ENCODE measurements at places on chromosomes 5 and 9.

GRCh38 chr9:22522206-22522740 is 75.6 kb downstream of the DMRTA1 start:
- DNase-seq = no peak

GRCh38 chr5:73263001-73263710 is 90.2 kb downstream of the TMEM174 start:
- no peak for DNase-seq

GRCh38 chr5:67971971-67972821 is 243.4 kb upstream of the PIK3R1 start:
- no peak for DNase-seq

DNA sequence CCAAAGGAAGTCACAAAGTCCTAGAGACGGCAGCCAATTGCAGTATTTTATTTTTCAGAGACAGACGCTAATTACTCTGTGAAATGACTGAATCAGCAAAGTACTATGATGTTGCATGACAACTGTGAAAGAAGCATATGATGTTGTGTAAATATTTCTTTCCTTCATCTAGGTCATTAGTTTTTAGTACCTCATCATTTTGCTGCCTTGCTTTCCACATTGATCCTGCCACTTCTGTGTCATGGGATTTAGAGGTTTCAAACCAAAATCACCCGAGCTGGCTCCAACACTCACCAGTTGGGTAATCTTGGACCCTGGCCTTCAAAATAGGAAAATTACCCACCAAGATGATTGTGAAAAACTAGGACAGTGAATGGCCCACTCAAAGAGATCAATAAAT is 585.2 kb downstream of the ACTL7B start:
- DNase-seq = no peak

DNA sequence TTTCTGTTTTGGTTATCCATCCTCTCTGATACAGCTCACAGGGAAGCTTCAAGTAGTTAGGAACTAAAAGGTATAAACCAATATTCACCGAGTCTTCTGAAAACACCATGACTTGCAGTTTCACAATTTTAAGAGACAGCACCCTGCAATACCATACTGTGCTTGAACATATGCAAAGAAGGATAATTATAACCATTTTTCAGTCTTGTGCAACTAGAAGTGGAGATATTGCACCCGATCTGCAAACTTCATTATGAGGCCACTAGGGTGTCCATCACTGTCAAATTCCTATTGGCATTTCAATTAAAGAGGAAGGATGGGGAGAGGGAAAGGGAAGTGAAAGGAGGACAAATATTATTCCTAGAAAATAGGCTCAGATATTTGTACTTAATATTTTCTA is 32.4 kb upstream of the CEP120 start:
- DNase-seq = no peak

DNA sequence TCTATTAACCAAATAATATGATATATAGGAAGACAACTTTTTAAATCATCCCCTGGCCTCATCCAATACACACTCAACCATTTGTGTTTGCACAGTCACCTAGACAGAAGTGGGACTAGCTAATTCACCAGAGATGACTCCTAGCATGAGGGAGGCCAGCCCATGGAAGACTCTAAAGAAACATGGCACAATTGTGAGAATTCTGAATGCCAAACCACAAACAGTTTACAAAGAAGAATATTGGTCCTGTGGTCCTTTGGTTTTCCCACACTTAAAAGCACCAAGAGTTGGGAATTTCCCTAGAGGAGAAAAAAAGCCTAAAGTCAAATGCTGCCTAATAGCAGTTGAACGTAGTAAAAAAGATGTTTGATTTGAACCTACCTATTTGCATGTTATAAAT is 609.9 kb downstream of the ACTL7B start:
- DNase-seq = no peak

- no peak for DNase-seq
These were observed 308.5 kb downstream of the ADGRV1 start for GRCh38 chr5:90866915-90867731.

GRCh38 chr5:38241655-38242054 is 16.7 kb upstream of the EGFLAM start:
- no peak for DNase-seq

DNA sequence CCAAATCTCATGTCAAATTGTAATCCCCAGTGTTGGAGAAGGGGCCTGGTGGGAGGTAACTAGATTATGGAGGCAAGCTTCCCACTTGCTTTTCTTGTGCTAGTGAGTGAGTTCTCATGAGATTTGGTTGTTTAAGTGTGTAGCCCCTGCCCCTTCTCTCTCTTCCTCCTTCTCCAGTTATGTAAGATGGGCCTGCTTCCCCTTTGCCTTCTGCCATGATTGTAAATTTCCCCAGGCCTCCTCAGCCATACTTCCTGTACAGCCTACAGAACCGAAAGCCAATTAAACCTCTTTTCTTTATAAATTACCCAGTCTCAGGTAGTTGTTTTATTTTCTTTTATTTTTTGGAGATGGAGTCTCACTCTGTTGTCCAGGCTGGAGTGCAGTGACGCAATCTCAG is 18.2 kb upstream of the TXNDC8 start:
- DNase-seq = no peak

DNA sequence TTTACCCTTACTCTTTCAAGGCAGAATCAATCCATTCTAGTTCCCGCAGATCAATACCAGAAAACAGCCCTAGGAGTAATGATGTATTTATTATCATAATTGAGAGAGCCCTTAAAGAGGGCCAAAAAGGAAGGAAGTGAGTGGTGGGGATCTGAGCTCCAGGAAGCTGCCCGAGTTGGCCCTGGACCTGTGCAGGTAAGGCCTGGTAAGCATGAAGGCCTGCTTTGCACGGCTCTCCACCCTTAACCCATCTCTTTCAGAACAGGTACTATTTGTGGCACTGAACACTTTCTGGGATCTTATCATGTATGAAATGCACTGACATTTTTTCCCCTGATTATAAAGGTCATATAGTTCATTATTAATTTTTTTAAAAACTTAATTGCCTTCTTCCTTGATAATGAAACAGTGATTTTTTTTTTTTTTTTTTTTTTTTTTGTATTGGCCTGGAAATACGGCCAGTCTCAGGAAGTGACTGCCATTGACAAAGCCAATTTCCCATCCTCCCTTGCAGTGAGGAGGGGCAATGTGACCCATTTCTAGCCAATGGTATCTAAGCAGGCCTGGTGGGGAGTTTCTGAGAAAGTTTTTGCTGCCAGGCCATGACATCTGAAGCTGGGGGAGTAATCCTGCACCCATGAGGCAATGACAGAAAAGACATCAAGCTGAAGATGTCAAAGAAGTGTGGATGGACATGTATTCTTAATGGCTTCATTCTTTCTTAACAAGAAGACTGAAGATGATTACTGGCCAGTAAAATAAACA is 6.3 kb upstream of the MVB12B start:
- DNase-seq = peak; percentile 7

- DNase-seq = no peak
These were observed 605 bp upstream of the DBN1 start for GRCh38 chr5:177474002-177474476.

DNA sequence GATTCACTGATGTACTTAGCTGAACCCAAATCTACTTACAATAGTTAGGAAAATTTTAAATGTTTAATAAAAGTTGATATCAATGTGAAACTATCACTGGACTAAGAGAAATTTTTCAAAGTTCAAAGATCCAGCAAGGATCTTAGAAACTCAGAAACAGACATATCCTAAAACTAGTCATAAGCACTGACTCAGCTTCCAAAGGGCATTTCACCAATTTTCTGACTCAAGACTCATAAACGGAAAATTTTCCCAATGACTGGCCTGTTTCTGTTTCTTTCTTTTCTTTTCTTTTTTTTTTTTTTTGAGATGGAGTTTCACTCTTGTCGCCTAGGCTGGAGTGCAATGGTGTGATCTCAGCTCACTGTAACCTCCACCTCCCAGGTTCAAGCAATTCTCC is 66.6 kb downstream of the CDC14B start:
- DNase-seq = no peak

DNA sequence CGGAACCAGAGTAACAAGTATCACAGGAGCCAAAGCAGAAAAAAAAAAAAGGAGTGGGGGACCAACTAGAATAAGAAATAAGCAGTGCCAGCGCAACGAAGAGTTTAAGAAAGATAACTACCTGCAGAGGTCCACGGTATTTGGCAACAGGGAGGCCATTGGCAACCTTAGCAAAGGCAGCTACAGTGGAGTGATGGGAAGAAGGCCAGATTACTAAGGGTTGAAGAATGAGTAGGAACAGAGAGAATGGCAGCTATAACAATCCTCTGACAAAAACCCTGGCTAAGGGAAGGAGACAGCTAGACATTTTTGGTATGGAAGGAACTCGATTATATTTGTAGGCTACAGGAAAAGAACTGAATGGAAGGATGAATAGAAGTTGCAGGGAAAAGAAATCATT is 93.4 kb upstream of the DMAC1 start:
- no peak for DNase-seq

GRCh38 chr9:14797435-14797834 is 74.9 kb upstream of the CER1 start:
- no peak for DNase-seq

GRCh38 chr9:33903157-33903780 is 86.3 kb downstream of the UBE2R2 start:
- DNase-seq = no peak

GRCh38 chr5:176844706-176845391 is 34.5 kb downstream of the UNC5A start:
- no peak for DNase-seq

GRCh38 chr9:108800632-108801099 is 55.1 kb downstream of the ACTL7B start:
- no peak for DNase-seq

DNA sequence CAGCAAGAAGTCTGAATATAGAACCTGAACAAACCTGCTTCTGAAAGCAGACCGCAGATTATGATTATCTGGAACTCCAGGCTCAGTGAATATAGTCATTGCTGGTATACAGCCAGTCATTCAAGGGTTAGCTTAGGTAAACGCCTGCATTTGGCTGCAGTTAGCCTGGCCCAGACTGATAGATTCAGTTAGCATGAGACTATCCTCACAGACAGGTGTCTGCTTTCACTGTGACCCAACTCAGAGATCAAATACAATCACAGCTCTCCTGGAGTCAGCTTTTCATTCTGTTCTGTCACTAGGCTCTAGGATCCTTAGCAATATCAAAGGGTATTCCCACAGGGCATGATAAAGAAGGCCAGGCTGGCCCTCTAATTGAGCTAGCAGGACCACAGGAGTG is 138.6 kb upstream of the PLCXD3 start:
- no peak for DNase-seq

DNA sequence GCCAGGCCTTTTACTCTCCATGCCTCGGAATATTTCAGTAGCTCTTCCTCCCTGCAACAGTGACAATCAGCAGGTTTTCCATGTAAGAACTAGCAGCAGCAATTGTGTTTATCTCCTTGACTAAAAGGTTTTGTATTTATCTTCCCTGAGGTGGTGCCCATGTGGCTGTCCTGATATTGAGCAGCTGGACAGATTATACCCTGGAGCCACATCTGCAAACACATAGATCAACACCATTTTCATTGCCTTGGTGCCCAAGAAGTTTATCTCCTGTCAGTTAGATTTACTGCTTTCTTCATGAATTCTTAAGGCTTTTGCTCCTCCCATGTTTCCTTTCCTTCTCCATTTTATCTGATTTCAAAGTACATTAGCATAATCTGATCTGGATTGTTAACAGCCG is 378.4 kb downstream of the SPATA31D1 start:
- no peak for DNase-seq

DNA sequence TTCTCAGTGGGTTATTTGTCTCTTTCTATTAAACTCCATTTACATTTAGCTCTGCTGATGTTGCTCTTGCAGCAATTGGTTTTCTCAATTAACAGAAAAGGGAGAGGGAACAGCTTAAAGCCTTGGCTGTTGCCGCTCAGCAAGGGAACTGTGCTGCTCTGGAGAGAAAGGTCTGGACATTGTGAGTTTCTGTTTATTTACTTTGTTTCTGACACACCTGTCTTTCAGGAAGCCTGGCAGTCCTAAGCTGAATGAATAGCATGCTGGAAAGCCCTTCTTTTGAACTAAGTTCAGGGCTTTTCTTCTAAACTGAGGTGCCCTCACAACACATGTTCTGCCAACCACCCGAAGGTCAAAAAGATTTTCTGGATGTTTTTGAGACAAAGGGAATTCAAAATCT is 491.9 kb downstream of the PDE4D start:
- DNase-seq = no peak

GRCh38 chr5:108703313-108703712 is 44.4 kb upstream of the FER start:
- no peak for DNase-seq

DNA sequence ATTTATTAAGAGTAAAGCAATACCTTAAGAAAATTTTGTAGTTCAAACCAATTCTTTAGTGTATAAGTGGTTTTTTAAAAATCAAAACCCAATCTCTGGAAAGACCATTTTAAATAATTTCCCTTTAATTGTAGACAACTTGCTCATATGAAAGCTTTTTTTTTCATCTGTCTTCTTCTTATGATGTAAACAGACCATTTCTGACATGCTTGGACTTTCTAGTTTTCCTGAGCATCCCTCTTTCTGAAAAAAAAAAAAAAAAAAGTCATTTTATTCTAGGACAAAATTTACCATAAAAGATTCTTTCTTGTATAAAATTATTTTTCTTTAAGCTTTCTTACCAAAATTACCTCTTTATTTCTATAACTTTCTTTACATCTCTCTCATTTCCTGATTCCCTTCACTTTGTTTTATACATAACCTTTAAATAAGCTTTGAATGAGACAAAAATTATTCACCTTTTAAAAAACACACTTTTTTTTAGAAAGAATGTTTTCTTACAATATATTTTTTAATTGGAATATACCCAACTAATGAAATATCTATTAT is 67.5 kb downstream of the COL15A1 start:
- no peak for DNase-seq

GRCh38 chr9:119792242-119792641 is 423.0 kb upstream of the BRINP1 start:
- no peak for DNase-seq
